Activated CD8-positive, alpha-beta T cell treated with anti-CD3 and anti-CD28 coated beads, Interleukin-2, amount 10 ng/mL, durations not matched to agents 7 days and 5 days (primary cell): ENCODE measurements at places on chromosomes 5 and 9. TPM values are rescaled to one million over a fixed set of nuclear protein-coding genes. Genes with fewer than 3 reads are reported as not detected.

GRCh38 chr5:107936515-107936914, 265.8 kb upstream of the EFNA5 start:
- H3K4me1 ChIP-seq: no peaks in the 10 kb centered on the region
- no peaks in the 10 kb centered on the region for H3K27me3 ChIP-seq

GRCh38 chr9:126406075-126406667, 79.5 kb downstream of the MVB12B start:
- H3K4me3 ChIP-seq: no peak overlapping the region
- no peaks in the 10 kb centered on the region for H3K27me3 ChIP-seq
- no peak for DNase-seq
- H3K4me1 ChIP-seq: peaks cover 51% of the 10 kb centered on the region
- peaks cover 20% of the 10 kb centered on the region for H3K36me3 ChIP-seq

- no peaks in the 10 kb centered on the region for H3K36me3 ChIP-seq
- H3K27me3 ChIP-seq: peaks cover 1% of the 10 kb centered on the region
- H3K4me3 ChIP-seq: no peak overlapping the region
- H3K27ac ChIP-seq: no peak overlapping the region
Measured at GRCh38 chr5:144040615-144041305, 129.7 kb downstream of the YIPF5 start.

Gene PPP2R2B
- total RNA-seq: 3.0 TPM

DNA sequence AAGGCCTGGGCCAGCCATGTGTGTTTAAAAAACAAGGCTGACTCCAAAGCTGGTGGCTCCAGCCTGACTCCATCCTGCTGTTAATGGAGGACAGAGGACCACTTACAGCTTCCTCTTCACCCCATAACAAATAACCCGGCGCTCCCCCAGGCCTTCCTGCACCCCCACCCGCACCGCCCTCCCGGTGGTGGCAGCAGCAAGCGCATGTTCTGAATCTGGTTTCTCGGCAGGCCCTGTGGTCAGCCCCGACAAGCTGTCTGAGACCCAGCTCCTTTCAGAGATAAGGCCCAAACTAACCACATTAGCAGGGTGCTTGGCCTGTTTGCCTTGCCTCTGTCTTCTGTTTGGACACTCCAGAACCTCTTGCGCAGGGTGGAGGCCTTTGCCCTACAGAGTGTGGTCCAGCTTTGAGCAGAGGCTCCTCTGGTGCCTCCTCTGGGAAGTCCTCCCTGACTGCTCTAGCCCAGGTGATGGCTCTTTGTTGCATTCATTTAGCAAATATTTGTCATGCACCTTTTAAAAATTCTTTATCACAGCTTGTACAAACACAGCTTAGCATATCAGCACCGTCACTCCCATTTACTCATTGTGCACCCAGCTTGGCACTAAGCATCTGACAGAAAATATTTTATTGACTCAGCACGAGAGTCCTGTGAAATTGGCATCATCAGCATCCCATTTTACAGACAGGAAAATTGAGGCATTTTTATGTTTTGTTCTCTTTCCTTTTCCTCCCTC, 78.4 kb downstream of the NDFIP1 start:
- no peaks in the 10 kb centered on the region for H3K27me3 ChIP-seq
- H3K4me1 ChIP-seq: peaks cover 15% of the 10 kb centered on the region
- no peak overlapping the region for H3K4me3 ChIP-seq
- no peak overlapping the region for H3K27ac ChIP-seq

DNA sequence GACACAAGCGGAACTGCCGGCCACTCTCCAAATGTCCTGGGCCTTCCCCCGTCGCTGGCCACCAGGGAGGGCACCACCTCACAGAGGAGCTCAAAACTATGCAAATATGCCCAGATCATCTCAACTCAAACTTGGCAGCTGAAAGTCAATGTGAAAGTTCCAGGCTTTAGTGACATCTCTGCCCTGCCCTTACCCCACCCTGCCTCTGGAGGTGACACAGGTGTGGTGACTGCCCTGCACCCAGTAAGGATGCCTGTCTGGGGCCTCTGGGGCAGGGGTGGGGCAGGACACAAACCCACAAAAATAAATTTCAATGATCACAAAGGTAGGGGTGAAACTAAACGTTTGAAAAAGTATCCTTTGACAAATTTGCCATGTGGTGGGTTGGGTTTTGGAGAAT, 213.4 kb downstream of the HSPA4 start:
- H3K4me3 ChIP-seq: no peak overlapping the region
- no peak overlapping the region for H3K27ac ChIP-seq
- no peak for DNase-seq
- H3K27me3 ChIP-seq: peaks cover 8% of the 10 kb centered on the region

DNA sequence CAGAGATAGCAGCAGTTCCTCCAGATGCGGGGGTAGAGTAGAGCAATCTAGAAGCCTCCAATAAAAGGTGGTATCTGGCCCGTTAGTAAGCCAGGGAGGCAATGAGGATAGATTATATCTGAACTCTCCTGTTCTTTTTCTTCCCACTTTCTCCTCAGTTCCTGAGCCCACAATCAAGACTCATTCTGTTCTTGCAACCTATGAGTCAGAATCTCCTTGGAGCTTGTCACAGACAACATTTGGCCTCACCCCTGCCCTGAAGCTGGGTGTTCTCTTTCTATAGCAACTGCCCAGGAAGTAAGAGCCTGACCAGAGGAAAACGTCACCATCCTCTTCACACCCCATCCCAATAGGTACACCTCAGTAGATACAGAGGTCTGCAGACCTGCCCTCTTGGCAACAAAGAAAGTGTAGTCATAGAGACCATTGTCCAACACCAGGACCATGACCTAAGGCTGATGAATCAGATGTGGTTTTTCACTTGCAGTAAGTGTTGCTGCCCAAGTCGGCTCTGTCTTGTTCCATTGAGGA, 76.3 kb upstream of the PCA3 start:
- H3K4me1 ChIP-seq: peaks cover 13% of the 10 kb centered on the region
- no peak for DNase-seq
- H3K27ac ChIP-seq: no peak overlapping the region
- no peak overlapping the region for H3K4me3 ChIP-seq

Gene CCNI2
- 9.5 TPM for total RNA-seq

GRCh38 chr9:27880635-27881034, 307.4 kb upstream of the C9orf72 start:
- no peak for DNase-seq
- H3K36me3 ChIP-seq: no peaks in the 10 kb centered on the region
- H3K27ac ChIP-seq: no peak overlapping the region
- no peaks in the 10 kb centered on the region for H3K4me1 ChIP-seq

Gene ADCY2
- not detected for total RNA-seq

GRCh38 chr5:83368835-83369234, 102.7 kb upstream of the VCAN start:
- peaks cover 2% of the 10 kb centered on the region for H3K27me3 ChIP-seq
- H3K4me3 ChIP-seq: no peak overlapping the region
- DNase-seq: no peak
